Stimulated activated CD8-positive, alpha-beta memory T cell treated with anti-CD3 and anti-CD28 coated beads, Interleukin-2, amount 100 ng/mL, for 1 hour (primary cell): ENCODE measurements at places on chromosomes 7 and 10.

DNA sequence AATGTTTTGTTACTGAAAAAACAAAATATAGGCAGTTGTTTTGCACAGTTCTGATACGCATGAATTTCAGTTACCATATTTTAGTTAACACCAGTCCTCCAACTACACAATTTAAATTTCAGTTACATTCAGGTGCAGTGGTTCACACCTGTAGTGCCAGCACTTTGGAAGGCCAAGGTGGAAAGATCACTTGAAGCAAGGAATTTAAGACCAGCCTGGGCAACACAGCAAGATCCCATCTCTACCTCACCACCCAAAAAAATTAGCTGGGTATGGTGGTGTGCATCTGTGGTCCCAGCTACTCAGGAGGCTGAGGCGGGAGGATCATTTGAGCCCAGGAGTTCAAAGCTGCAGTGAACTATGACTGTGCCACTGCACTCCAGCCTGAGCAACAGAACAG, 45.3 kb downstream of the ABI1 start:
- DNase-seq, result no peak

- DNase-seq, result no peak
These were observed 310.6 kb downstream of the FRMD4A start for GRCh38 chr10:14020037-14020664.

- DNase-seq, result no peak
These were observed 273.7 kb downstream of the PTPRN2 start for GRCh38 chr7:158313931-158314330.

- DNase-seq, result no peak
These were observed 11.9 kb downstream of the STRA8 start for GRCh38 chr7:135245226-135246190.

GRCh38 chr10:52951824-52952223, 179.2 kb upstream of the MBL2 start:
- DNase-seq, result no peak

- DNase-seq, result no peak
These were observed 69.9 kb upstream of the FGL2 start for GRCh38 chr7:77269360-77270093.

GRCh38 chr10:116311706-116312490, 12.3 kb upstream of the CCDC172 start:
- DNase-seq, result no peak

DNA sequence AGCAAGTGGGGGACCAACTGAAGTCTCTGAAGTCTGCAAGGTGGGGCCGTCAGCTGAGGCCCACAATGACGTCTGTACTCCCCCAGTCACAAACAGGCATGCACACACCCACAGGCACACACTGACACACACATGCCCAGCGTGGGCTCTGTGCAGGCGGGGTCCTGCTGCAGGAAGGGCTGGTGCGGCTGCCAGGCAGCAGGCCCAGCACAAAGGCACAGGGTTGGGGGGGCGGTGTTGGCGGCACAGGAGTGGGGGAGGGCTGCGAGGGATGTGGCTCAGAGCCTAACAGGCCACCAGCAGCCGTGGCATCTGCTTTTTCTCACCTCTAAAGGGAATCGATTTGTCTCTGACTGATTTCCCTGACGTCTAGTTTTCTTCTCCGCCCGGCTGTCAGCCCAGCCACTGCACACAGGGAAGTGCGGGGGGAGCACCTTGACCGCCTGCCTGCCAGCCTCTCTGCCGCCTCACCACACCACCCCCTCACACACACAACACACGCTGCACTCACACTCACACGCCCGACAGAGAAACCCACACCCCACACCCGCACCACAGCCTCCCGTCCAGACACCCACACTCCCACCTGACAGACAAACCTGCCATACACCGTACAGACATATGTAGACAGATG, 43.5 kb upstream of the ZMIZ1 start:
- DNase-seq, result peak; percentile 17

DNA sequence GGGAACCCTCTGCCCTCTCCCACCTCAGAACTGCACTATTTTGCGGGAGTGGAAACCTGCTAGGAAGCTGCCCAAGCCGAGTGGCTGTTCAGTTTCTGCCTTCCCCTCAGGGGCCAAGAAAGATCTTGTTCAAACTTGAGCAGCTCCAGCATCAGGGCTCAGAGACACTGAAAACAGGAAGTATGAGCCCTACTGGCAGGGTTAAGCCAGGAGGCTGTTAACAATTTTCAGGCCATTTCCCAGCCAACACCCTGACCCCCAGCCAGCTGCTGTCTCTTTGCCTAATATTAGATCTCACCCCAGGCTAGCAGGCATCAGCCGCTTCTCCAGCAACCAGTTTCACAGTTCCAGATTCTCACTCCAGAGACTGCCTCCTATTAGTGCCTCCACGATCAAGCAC, 9.2 kb downstream of the PLAU start:
- DNase-seq, result no peak

DNA sequence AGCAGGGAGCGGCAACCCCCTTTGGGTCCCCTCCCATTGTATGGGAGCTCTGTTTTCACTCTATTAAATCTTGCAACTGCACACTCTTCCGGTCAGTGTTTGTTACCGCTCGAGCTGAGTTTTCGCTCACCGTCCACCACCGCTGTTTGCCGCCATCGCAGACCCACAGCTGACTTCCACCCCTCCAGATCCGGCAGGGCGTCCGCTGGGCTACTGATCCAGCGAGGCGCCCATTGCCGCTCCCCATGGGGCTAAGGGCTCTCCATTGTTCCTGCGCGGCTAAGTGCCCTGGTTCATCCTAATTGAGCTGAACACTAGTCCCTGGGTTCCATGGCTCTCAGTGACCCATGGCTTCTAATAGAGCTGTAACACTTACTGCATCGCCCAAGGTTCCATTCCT, 115.6 kb upstream of the AUTS2 start:
- DNase-seq, result no peak

DNA sequence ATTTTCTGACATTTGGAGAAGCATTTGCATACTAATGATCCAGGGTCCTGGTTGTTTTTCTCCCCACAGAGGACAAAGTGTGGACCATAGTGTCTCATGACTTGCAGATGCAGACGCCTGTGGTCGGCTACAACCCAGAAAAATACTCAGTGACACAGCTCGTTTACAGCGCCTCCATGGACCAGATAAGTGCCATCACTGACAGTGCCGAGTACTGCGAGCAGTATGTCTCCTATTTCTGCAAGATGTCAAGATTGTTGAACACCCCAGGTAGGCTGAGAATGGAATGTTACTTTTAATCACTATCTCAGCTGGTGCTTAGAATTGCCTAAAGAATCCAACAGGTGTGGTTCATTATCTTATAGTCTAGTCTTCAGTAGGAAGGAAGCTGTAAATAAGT, 951.5 kb upstream of the C7orf33 start:
- no peak for DNase-seq

GRCh38 chr10:97779492-97779891, 7.7 kb upstream of the SFRP5 start:
- DNase-seq, result no peak

DNA sequence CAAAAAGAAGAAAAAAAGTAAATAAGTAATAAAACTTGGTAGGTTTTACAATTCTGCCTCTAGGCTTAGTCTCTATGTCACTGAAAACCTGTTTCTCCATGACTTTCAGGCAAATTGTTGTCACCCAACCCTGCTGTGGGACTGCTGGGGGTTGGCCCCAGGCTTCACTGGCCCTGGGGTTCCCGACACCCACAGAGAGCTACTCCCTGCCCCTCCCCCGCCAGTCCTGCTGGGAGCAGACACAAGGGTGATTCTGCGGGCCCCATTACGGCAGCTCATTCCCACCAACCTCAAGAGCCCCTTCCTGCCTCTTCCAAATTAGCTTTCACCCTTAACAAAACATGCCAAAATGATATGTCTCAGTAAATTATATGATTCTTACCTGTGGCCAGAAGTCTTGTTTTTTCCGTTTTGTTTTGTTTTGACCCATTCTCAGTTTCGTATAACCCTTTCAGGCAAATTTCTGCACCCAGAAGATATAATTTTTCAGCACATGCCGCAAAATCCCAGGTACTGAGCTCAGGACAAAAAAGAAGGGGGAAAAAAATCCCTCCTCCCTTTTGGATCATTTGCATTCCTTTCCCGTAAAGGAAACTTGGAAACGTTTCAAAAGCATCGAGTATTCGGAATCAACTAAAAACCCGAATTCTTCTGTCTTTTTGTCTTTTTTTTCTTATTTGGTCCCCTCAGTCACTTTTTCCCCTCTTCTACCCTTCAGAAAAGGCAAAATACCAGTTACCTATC, 27.8 kb downstream of the CHST15 start:
- no peak for DNase-seq

DNA sequence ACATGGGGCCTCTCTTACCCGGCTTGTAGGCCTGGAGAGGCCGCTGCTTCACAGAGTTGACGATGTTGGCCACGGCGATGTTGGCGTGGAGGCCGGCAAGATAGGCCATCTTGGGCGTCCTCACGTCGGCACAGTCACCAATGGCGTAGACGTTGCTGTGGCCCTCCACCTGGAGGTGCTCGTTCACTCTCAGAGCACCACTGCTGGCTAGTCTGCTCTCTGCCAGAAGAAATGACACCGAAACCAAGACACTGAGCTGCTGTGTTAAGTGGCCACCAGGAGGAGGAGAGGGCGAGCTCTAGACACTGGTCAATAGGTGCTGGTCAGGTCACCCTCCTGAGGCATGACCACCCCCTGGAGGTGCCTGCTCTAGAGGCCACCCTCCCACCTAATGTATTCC, 17.7 kb downstream of the AIFM2 start:
- DNase-seq, result no peak

DNA sequence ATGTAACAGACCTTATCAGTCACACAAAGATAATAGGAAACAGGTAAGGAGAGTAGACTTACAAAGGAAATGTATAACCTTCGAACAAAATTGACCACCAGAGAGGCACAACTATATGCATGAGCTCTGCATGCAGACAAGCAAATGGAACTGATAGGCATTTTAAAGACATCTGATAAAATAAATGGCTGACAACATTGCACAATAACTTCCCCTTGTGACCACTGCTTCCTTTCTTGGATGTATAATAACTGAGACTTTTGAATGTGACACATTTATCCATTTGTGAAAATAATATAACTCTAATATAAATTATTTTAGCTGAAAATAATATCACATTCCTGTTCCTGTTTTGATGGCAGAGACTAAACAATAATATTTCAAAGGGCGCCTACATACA, 654.2 kb upstream of the STEAP1 start:
- no peak for DNase-seq

- no peak for DNase-seq
These were observed 84.4 kb downstream of the PARD3 start for GRCh38 chr10:34730726-34731125.

DNA sequence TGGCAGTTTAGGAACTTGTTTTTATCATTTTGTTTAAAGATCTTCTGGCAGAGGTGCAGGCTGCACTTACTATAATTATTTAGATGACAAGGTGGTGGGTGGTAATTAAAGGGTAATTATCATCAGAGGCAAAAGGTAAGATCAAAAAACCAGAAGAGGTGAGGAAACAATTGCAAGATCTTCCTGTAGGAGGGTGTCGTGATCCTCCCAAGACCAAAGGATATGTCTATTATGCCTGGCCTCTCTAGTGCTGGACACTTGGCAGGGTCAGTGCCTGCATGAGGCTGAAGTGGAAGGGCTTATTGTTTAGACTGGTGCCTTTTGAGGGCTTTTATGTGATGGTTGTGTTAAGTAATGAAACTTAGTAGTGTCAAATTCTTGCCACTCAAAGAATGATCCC, 1.8 kb upstream of the WAPL start:
- no peak for DNase-seq

- DNase-seq, result no peak
These were observed 5.5 kb downstream of the VSTM4 start for GRCh38 chr10:49109669-49110340.

GRCh38 chr10:132360766-132361447, 28.9 kb downstream of the LRRC27 start:
- no peak for DNase-seq

DNA sequence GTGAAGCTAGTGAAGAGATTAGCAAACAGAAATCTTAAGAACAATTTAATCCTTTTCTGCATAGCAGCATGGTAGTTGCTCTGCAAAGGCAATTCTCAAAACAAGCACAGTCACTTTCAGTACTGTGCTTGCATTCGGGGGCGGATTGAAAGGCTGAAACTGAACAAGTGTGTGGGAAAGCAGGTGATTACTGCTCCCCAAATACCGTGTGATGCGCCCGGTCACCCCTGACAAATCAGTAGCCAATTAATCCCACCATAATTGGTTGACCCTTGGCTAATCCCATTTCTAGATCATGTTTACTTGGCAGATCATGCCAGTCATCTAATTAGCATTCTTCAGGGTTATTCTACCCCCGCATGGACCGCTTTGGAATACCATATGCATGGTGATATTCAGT, 76.5 kb upstream of the ADRB1 start:
- no peak for DNase-seq

DNA sequence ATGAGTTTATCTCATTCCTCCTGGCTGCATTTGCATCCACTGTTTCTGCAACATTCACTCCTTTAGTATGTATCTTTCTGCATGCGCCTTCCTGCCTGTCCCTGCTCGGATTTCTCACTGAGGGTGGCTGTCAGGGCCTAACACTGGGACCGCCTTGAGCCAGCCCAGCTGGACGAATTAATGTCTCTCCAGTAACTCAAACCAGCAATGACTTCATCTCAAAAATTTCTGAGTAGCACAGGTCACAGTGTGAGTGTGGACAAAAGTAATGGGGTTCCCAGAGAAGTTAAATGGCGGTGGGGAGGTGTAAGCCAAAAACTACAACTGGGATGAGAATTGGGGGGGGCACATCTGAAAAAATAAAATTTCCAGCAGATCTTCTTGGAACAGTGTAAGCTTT, 444.0 kb upstream of the MGMT start:
- no peak for DNase-seq

DNA sequence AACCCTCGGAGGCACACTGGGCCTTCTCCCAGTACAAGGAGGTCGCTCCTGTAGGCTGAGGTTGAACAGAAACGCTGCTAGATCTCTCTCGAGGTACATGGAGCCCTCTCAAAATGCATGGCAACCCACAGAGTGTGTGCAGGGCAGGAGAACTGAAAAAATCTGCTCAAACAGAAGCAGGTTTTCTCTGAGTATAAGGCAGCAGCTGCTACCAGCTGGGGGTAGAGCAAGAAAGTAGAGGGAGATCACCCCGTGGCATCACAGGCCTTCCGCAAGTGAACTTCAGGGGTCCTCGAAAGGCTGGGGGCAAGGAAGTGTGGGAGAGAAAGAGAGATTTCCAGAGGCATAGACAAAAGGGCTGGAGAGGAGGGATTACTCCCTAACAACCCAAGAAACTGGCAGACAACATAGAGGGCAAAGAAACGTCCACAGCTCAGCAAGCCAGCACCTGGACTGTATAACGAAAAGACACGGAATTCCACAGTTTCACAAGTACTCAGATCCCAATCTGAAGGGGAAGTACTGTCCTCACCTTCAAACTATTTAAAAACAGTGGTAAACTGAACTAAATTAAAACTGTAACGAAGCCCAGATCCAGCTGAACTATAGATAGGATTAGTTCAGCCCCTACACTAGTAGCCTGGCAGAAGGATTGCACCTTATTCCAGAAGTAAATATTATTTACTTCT, 299.2 kb downstream of the IPMK start:
- DNase-seq, result no peak
